ENCODE measurements at places on chromosomes 12 and 14. TPM values are rescaled to one million over a fixed set of nuclear protein-coding genes. Genes with fewer than 3 reads are reported as not detected.

The CLEC14A gene
- total RNA-seq, result 32.0 TPM

The TMTC1 gene
- 33.8 TPM for total RNA-seq

- DNase-seq, result no peak
Measured at GRCh38 chr12:105933671-105934665, 204.8 kb downstream of the NUAK1 start.

- no peak for DNase-seq
Measured at GRCh38 chr12:63095369-63095980, 55.5 kb downstream of the AVPR1A start.

- no peak for DNase-seq
Measured at GRCh38 chr14:99174081-99174769, 97.8 kb downstream of the BCL11B start.

DNA sequence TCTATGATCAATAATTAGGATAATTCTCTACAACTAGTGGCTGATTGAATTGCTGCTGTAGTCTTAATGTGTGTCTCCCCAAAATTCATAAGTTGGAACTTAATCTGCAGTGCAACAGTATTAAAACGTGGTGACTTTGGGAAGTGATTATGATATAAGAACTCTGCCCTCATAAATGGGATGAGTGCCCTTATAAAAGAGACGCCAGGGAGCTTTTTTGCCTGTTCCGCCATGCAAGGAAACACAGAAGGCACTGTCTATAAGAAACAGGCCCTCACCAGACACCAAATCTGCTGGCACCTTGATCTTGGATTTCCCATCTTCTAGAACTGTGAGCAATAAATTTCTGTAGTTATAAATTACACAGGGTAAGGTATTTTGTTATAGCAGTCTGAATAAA is 161.0 kb downstream of the ALX1 start:
- DNase-seq, result no peak

DNA sequence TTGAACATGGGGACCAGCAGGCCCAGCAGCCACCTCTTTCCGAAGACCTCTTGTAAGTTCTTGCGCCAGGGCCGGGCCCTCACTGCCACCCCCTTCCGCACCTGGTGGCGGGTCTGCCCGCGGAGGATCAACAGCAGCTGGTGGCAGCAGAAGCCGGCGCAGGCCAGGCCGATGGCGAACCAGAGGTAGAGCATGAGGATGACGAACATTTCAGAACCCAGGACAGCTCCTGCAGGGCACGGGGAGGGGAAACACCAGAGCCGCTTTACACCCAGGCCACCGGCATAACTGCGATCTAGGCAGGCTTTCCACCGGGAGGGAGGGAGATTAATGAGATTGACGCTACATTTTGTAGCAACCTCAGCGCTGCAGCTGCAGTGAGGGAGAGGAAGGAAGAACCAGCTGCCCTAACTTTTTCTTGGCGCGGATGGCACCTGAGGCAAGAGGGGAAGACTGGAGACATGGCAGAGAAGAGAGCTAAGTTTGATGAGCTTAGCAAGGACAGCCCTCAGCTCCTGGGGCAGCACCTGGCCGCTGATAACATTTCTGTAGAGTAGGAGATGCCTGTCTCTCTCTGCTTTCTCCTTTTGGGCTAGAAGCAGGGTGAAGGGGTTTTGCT is 7.8 kb downstream of the ZDHHC22 start:
- DNase-seq, result peak; percentile 76
